ENCODE measurements at places on chromosomes 2 and 18.

- DNase-seq = peak; percentile 59
Measured at GRCh38 chr2:205715831-205716525, 33.7 kb downstream of the NRP2 start.

- no peak for DNase-seq
Measured at GRCh38 chr2:145692971-145693478, 1173.1 kb upstream of the ZEB2 start.

DNA sequence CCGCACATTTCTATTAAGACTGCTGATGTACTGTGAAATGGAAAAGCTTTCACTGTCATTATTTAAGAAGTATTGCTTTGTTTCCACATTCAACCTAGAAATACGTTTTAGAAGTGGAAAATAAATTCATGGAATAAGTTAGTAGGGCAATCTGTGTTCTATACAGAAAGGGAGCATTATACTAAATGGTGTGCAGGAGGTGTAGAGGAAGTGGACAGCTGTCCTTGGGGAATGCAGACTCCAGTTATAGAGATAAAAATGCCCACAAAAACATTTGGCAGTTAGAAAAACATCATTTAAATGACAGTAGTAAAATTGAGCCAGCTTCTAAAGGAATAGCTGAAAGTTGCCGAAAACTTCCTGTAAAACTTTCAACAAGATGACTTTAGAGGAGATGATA lies 46.8 kb downstream of the PIK3C3 start:
- no peak for DNase-seq

GRCh38 chr2:72154386-72154975 lies 6.8 kb upstream of the CYP26B1 start:
- DNase-seq = no peak

DNA sequence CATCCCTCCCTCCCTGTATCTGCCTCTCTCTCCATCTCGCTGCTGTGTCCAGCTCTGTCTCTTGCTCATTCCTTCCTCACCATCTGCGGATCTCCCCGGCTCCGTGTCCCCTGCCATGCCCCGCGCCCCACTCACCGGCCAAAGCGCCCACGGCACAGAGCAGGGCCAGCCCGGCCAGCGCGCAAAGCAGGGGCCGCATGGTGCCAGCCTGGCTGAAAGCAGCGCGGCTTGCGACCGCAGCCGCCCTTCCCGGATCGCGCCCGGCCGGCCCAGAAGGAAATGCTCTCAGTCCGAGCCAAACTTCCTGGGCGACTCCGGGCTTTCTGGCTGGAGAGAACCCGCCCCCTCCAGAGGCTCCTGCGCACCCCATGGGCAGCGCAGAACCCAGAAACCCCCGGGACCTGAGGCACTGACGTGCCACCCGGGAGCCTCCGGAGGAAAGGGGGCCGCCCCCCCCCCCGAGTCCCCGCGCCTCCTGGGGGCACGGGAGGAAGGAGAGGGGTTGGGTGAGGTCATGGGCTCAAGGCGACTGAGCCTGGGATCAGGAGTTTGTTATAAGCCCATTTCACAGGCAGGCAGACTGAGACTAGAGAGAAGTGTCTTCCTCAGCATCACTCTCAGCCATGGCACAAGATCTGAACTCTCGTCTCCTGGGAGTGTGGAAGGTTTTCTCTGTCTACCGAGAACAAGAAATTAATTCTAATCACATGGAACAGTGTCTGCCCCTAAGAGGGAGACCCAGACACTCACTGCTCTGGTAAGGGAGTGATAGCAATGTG lies 45.2 kb upstream of the RAB6C start:
- no peak for DNase-seq

GRCh38 chr18:63253428-63254372 lies 65.9 kb downstream of the BCL2 start:
- no peak for DNase-seq
